ENCODE measurements at places on chromosomes 16 and 17.

GRCh38 chr16:89409161-89409711 lies 81.1 kb downstream of the ANKRD11 start:
- no peak for DNase-seq

DNA sequence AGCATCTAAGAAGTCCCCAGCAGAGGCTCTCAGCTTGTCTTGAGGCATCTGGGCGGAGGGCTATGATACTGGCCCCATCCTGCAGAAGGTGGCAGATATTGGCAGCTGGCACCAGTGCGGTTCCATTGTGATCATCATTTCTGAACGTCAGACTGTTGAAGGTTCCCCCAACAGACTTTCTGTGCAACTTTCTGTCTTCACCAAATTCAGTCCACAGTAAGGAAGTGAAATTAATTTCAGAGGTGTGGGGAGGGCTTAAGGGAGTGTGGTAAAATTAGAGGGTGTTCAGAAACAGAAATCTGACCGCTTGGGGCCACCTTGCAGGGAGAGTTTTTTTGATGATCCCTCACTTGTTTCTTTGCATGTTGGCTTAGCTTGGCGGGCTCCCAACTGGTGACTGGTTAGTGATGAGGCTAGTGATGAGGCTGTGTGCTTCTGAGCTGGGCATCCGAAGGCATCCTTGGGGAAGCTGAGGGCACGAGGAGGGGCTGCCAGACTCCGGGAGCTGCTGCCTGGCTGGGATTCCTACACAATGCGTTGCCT lies at the start of gene CIITA:
Gene CIITA, plus strand, starts transcription at position 404 of the 543 bp plus-strand sequence. Its CDS starts 129 bp downstream, at position 533.
- no peak for DNase-seq

DNA sequence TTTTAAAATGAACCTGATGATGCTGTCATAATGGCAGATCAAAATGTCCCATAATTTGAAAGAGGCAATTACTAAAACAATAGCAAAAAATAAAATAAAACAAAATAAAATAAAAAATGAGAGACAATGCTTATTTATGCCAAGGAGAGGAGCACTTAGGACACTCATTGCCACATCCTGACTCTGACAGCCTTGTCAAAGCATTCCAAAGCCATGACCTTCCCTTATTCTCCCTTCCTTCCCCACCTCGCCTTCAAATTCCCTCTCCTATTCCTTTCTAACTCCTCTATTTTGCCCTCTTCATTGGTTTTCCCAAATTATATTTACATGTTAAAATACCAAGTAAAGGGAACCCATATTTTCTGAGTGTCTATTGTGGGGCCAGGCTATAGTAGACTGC lies 220.0 kb downstream of the CDH13 start:
- no peak for DNase-seq

DNA sequence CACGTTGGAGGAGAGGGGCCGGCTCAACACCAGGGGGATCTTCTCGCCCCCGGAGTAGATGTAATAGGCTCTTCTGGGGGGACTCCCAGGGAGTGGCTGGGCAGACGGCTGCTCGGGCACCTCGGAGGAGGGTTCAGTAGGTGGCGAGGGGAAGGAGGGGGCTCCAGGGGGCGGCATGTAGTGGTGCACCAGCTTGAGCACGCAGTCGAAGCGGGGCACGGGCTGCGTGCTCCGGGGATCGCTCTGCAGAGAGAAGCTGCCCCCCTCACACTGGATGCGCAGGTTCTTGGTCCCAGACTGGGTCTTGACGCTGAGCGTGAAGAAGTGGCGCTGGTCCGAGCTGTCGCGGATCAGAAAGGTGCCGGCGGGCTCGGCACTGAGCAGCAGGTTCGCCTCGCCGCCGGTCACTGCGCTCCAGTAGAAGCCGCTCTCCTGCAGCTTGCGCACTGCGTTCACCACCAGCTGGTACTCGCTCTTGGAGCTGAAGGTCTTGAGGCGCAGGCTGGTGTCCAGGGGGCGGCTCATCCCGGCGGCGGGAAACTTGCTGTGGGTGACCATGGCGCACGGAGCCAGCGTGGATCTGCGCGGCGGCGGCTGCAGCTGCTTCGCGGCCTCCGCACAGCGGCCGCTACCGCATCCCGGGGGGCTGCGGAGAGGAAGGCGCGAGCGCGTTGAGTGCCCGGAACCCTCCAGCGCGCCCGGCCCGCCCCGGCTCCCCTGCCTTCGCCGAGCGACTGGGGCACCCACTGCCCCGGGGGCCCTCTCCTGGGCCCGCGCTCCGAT lies 1.1 kb downstream of the SOCS3 start:
- no peak for DNase-seq

GRCh38 chr16:51569203-51569931 lies 418.3 kb upstream of the SALL1 start:
- DNase-seq = no peak

- peak; percentile 6 for DNase-seq
Measured at GRCh38 chr17:9768381-9768934, 22.9 kb downstream of the DHRS7C start.

GRCh38 chr17:5362162-5362811 lies 57.2 kb downstream of the NUP88 start:
- no peak for DNase-seq

DNA sequence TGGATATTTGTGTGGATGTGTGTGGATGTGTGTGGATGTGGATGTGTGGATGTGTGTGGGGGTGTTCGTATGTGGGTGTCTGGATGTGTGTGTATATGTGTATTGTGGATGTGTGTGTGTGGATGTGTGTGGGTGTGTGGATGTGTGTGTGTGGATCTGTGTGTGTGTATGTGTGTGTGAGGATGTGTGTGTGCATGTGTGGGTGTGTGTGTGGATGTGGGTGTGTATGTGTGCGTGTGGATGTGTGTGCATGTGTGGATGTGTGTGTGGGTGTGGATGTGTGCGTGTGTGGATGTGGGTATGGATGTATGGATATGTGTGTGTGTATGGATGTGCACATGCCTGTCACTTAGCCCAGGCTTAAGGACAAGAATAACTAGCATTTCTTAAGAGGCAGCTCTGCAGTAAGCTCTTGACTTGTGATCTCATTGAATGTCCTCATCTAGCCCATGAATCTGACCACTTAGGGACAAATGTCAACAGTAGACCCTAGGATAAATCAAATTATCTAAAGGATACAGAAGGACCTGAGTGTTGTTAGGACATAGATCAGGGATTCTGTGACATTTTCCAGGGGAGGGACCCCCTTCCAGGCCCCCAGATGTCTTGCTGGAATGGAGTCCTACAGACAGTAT lies 83.5 kb downstream of the BMERB1 start:
- DNase-seq = no peak

DNA sequence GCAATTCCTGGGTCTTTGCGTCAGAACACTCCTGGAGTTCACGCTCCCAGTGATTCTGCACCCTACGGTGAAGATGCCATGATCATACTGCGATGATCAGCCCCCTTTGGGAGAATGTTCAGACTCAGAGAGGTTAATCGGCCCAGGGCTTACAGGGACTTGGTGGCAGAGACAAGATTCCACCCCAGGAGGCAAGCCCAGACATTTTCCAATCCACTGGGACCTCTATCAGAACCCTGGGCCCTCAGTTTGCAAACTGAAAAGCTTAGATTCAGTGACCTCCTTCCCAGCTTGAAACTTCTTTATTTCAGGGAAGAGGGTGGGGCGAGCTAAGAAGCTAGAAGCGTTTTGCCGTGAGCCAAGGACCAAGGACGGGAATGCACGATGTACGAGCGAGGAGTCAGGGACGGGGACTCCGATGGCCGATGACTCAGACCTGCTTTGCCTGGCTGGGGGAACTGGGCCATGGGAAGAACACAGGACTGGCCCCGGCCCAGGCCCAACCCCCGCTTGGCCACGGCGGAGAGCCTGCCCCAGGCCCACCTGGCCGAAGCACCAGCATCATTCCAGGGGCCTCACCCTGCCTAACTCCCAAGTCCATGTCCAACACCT lies 34.7 kb downstream of the SOCS3 start:
- DNase-seq = no peak

- DNase-seq = no peak
Measured at GRCh38 chr17:63649813-63650212, 27.6 kb downstream of the MAP3K3 start.

DNA sequence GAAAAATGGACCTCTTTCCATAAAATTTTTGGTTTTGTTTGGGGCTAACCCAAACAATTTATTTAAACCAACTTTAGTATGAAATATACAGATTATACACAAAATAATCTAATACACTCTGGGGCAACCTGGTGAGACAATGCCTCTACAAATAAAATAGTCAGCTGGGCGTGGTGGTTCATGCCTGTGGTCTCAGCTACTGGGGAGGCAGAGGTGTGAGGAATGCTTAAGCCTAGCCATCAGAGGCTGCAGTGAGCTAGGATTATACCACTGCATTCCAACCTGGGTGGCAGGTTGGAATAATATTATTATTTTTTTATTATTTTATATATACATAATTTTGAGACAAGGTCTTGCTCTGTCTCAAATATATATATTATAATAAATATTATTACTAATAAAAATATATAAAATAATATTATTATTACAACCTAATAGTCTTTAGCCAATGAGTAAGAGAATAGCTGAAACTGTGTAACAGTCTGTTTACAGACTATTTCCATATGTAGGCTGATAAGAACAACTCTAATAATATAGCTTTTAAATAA lies 50.5 kb downstream of the GLG1 start:
- DNase-seq = no peak

DNA sequence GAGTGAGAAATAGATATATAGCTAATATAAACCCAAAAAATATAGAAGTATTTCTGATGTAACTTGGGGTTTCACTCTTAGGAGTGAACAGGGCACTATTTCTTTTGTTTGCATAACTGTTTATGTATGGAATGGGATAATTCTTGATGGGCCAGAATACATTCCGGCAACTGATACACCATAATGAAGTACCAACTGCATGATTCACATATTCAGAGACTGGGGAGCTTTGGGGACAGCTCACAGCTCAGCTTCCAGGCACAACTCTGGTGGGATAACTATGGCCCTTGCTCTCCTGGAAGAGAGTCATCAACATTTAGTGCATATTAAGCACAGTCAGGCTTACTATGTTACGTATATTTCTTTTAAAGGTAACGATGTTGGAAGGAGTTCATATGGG lies 42.1 kb upstream of the ADCY7 start:
- no peak for DNase-seq

GRCh38 chr16:63037761-63038396 lies 1001.6 kb upstream of the CDH8 start:
- DNase-seq = no peak

DNA sequence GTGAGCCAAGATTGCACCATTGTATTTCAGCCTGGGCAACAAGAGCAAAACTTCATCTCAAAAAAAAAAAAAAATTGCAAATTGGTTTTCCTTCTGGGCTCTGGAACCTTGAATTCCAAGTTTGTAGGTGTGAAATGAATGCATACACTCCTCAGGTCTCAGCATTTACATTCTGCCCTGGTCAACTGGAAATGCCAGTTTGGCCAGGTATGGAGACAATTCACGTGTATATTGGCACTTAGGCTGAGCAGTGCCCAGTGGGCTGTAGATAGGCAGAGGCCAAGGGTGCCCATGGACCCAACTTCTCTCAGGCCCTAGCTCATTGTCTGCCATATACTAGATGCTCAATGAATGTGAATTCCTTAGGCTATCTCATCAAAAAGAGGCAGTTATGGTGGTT lies 15.7 kb downstream of the PDILT start:
- no peak for DNase-seq

- peak; percentile 22 for DNase-seq
Measured at GRCh38 chr17:49987681-49988441, 7.2 kb downstream of the DLX3 start.

- DNase-seq = no peak
Measured at GRCh38 chr17:11797803-11798202, 199.5 kb downstream of the ZNF18 start.

DNA sequence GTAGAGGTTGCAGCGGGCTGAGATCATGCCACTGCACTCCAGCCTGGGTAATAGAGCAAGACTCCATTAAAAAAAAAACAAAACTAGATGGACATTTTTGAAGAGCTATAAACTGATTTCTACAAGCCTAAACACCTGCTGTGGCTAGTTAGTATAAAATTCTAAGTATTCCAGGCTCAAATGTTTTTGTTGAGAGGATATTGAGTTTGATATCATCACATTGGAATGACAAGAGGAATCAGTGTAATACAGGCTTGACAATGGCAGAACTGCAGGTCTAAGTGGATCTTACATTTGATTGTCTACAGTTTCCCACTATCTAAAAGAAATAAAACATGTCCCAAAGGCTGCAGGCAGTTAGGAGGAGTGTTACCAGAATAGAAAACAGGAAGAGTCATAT lies 23.9 kb upstream of the DLX3 start:
- no peak for DNase-seq

- DNase-seq = no peak
Measured at GRCh38 chr16:47887496-47887895, 268.3 kb downstream of the ABCC12 start.

DNA sequence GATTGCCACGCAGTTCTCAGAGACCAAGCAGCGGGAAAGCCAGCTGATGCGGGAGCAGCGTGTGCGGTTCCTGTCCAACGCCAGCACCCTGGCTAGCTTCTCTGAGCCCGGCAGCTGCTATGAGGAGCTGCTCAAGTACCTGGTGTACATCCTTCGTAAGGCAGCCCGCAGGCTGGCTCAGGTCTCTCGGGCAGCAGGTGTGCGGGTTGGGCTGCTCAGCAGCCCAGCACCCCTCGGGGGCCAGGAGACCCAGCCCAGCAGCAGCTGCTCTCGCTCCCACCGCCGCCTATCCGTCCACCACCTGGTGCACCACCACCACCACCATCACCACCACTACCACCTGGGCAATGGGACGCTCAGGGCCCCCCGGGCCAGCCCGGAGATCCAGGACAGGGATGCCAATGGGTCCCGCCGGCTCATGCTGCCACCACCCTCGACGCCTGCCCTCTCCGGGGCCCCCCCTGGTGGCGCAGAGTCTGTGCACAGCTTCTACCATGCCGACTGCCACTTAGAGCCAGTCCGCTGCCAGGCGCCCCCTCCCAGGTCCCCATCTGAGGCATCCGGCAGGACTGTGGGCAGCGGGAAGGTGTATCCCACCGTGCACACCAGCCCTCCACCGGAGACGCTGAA lies 15.2 kb downstream of the CACNA1G start:
- no peak for DNase-seq

- DNase-seq = no peak
Measured at GRCh38 chr17:70810609-70811008, 641.3 kb downstream of the KCNJ2 start.

GRCh38 chr17:50337956-50338355 lies 8.0 kb upstream of the XYLT2 start:
- DNase-seq = no peak

DNA sequence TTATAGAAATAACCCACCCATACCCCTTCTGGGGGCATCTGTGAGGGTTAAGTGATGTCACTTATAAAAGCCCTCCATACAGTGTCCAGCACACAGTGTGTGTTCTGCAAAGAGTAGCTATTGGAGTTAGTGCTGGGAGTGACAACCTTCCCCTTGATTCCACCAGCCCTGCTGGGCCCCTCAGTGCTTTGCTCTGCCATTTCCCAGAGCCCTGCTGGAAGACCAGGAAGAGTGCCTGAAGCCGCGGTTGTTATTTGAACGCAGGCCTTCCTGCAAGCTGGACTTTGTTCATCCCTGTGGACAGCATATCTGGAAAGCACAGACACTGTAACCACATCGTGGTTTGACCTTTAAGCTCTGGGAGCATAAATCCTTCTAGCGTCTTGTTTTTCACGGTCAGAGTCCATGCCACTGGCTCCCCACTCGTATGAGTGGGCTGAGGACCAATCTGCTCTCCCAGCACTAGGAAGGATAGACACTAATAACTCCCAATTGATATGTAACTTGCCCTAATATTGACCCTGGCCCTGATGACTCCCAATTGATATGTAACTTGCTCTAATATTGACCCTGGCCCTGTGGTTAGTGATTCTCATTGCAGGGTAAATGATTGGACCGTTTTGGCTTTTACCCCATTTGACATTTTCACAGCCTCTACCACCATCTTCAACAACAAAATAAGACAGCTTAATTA lies 297.1 kb upstream of the MAF start:
- DNase-seq = no peak
